ENCODE measurements at places on chromosomes 16 and 17.

DNA sequence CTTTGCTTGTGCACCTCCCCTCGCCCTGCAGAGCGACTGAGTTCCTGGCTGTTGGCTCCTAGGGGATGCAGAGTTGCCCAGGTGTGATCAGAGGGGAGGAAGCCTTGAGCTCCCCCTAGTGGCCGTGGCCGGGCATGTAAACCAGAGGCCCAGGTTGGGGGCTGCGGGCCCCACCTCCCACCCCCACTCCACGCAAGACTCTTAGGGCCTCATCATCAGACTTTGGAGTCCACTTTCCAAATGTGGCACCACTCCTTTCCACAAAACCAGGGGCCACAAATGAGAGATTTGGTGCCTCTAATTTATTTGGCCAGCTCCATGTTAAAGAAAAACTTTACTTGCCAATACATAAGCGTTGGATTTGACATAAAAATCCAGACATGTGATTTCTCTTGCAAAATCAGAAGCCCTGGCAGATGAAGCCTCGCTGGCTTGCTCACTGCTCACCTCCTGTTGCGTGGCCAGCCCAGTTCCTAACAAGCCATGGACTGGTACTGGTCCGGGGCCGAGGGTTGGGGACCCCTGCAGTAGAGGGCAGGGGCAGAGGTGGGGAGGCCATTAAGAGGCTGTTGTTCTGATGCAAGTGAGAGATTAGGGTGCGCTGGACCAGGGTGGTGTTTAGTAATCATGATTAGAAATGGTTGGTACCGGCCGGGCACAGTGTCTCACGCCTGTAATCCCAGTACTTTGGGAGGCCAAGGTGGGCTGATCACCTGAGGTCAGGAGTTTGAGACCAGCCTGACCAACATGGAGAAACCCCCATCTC lies 28.7 kb upstream of the GAS7 start:
- H3K4me3 ChIP-seq: no peak overlapping the region
- H3K27ac ChIP-seq: no peak overlapping the region
- no peaks in the 10 kb centered on the region for H3K36me3 ChIP-seq
- no peaks in the 10 kb centered on the region for H3K27me3 ChIP-seq
- no peaks in the 10 kb centered on the region for H3K4me1 ChIP-seq
- DNase-seq: peak; percentile 82

GRCh38 chr16:14148016-14148415 lies 76.9 kb downstream of the MRTFB start:
- H3K27ac ChIP-seq: no peak overlapping the region
- H3K4me3 ChIP-seq: no peak overlapping the region
- no peaks in the 10 kb centered on the region for H3K27me3 ChIP-seq
- DNase-seq: no peak
- no peaks in the 10 kb centered on the region for H3K4me1 ChIP-seq

GRCh38 chr17:57388131-57388725 lies 131.9 kb downstream of the MSI2 start:
- H3K4me3 ChIP-seq: no peak overlapping the region
- no peak for DNase-seq
- peaks cover 2% of the 10 kb centered on the region for H3K36me3 ChIP-seq
- H3K4me1 ChIP-seq: peaks cover 23% of the 10 kb centered on the region
- no peaks in the 10 kb centered on the region for H3K27me3 ChIP-seq

GRCh38 chr17:35191001-35191695 lies 3.0 kb downstream of the SLC35G3 start:
- no peak for DNase-seq
- no peak overlapping the region for H3K27ac ChIP-seq
- no peaks in the 10 kb centered on the region for H3K4me1 ChIP-seq
- no peak overlapping the region for H3K4me3 ChIP-seq
- H3K27me3 ChIP-seq: no peaks in the 10 kb centered on the region

DNA sequence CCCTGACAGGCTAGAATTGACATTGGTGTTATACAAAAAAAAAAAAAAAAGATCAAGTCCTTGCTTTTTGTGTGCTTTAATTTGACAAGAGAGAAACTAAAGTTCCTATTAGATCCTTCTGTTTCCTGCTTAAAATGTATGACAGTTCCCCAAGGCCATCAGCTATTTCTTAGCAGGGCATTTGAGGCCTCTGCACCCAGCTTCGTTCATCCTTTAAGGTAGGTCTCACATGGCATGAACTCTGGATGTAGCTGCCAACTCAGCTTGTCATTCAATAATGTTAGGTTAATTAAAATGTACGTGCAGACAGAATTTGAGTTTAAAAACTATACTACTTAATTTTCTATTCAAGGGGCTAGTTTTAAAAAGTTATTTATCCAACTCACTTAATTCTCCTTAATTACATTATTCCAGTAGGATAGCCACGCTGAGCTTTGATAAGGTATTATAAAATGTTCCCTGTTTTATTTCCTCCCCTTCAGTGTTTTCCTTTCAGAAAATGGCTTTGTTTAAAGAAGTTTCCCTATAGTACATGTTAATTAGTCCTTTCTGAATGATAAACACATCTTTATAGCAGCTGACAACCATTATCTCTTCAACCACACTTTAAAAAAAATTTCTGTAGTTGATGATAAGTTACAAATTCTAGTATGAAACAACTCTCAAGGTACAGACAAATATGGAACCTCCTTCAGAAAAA lies 1.2 kb upstream of the RFFL start:
- DNase-seq: no peak
- H3K27ac ChIP-seq: peak overlapping the region; percentile 93
- H3K4me3 ChIP-seq: no peak overlapping the region

DNA sequence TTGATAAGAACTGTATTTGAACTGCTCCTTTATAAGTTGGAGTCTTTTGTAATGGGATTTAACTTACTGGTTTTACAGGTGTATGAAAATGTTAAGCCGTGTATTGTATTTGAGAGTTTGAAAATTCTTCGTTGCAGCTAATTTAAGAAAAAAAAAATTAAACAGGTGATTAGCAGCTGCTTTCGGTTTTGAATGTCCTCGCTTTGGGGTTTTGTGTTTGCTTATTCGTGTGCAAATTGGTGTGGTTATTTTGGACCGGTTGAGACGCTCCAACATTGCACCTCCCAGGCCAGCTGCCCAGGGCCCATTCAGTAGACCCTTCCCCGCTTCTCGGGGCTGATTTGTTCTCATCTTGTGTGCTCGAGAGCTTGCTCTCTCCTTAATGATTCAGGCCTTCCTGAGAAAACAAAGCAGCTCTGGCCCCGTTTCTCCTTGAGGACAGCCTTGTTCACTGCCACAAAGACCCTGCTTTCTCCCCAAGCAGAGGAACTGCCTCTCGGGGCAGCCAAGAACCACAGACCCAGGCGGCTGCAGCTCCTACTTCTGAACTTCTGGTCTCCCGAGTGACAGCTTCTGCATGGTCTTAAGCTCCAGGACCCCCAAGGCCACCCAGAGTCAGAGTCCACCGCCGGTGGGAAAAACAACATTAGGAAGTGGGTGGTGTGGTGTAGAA lies 100.5 kb downstream of the MSI2 start:
- H3K4me3 ChIP-seq: no peak overlapping the region
- peak; percentile 43 for DNase-seq
- peaks cover 28% of the 10 kb centered on the region for H3K4me1 ChIP-seq
- no peaks in the 10 kb centered on the region for H3K36me3 ChIP-seq
- H3K27ac ChIP-seq: peak overlapping the region; percentile 11

- no peaks in the 10 kb centered on the region for H3K27me3 ChIP-seq
- H3K27ac ChIP-seq: 0 out of 2 replicates have a peak overlapping the region, but pooled peaks have one; percentile 18
- no peak overlapping the region for H3K4me3 ChIP-seq
- peak; percentile 24 for DNase-seq
These were observed 72.2 kb downstream of the HS3ST3B1 start for GRCh38 chr17:14372905-14373613.

- H3K4me1 ChIP-seq: no peaks in the 10 kb centered on the region
- no peak overlapping the region for H3K27ac ChIP-seq
- no peak overlapping the region for H3K4me3 ChIP-seq
These were observed 389.6 kb downstream of the WWOX start for GRCh38 chr16:78489072-78489471.

GRCh38 chr17:65537845-65538674 lies 23.4 kb downstream of the AXIN2 start:
- DNase-seq: no peak
- no peak overlapping the region for H3K27ac ChIP-seq
- H3K4me1 ChIP-seq: peaks cover 22% of the 10 kb centered on the region

DNA sequence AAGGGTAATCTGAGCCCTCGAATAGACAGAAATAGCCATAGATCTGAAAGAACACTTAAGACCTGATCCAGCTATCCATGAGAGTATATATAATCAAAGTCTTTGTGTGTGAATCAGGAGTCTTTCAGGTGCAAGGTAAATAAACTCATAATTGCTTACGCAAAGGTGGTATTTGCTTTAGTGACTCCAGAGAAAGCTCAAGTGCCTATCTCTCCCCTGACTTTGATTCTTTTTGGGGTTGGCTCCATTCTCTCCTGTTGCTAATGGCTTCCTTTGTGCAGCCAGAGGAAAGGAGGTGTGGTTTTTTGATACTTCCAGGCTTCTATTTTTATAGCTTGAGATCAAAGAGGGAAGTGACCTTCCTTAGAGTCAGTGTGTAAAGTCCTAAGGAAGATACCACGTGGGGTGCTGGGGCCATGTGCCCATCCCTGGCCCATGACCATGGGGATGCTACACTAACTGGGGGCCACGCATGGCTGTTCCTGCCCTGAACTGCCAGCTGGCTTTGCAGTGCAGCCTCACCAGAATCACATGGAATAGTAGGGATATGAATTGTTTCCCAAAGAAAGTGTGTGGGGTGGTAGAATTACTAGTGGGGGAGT lies 45.8 kb downstream of the TENT4B start:
- no peak overlapping the region for H3K4me3 ChIP-seq
- H3K27ac ChIP-seq: no peak overlapping the region
- H3K4me1 ChIP-seq: no peaks in the 10 kb centered on the region
- H3K36me3 ChIP-seq: no peaks in the 10 kb centered on the region

DNA sequence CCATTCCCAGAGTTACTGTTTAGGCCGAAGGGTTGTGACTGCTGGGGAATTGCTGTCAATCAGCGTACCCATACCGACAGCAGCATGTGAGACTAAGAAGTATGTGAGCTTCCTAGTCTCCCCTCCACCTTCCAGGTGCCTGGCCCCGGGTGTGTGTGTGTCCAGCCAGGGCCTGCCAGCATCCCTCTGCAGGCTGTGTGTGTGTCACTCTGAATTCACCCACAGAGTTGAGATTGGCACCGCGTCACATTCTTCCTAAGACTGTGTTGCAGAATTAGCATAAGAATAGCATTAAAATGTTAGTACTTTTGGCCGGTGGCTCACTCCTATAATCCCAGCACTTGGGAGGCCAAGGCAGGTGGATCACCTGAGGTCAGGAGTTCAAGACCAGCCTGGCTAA lies 31.8 kb downstream of the PRMT7 start:
- H3K27ac ChIP-seq: peak overlapping the region; percentile 59
- H3K4me1 ChIP-seq: no peaks in the 10 kb centered on the region
- H3K4me3 ChIP-seq: no peak overlapping the region
- DNase-seq: peak; percentile 29

- peaks cover 10% of the 10 kb centered on the region for H3K4me1 ChIP-seq
- DNase-seq: peak; percentile 34
- peaks cover 12% of the 10 kb centered on the region for H3K27me3 ChIP-seq
- no peak overlapping the region for H3K27ac ChIP-seq
- H3K36me3 ChIP-seq: no peaks in the 10 kb centered on the region
- no peak overlapping the region for H3K4me3 ChIP-seq
These were observed 4.5 kb downstream of the BCL6B start for GRCh38 chr17:7027335-7027734.

DNA sequence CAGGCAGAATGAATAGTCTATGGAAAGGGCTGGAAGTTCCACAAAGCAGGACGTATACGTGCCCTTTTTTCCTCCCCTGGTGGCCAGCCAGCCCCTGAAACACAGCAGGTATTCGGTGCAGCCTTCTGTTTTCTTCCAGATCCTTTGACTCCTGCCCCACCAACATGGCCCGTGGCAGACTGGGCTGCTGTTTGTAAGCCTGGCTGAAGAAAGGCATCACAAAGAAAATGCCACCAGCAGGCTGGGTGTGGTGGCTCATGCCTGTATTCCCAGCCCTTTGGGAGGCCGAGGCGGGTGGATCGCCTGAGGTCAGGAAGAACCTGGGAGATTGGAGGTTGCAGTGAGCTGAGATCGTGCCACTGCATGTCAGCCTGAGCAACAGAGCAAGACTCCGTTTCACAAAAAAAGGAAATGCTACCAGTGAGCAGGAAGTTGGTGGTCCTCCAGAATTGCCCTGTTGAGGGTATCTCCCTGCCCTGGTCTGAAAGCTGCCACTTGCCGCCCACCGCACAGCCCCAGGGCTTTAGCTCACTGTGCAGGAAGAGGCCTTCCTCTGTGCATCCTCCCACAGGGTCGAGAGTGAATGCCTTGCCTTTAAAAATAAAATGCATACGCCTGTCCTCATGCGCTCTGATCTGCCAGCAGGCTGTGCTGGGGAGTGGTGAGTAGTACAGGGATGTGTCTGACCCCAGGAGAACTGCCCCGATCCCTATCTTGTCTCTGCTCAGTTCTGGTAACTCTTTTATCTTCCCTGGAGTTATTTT lies 587.7 kb downstream of the MAF start:
- no peaks in the 10 kb centered on the region for H3K4me1 ChIP-seq
- H3K36me3 ChIP-seq: no peaks in the 10 kb centered on the region
- no peak overlapping the region for H3K4me3 ChIP-seq
- no peak for DNase-seq
- no peak overlapping the region for H3K27ac ChIP-seq
- no peaks in the 10 kb centered on the region for H3K27me3 ChIP-seq

DNA sequence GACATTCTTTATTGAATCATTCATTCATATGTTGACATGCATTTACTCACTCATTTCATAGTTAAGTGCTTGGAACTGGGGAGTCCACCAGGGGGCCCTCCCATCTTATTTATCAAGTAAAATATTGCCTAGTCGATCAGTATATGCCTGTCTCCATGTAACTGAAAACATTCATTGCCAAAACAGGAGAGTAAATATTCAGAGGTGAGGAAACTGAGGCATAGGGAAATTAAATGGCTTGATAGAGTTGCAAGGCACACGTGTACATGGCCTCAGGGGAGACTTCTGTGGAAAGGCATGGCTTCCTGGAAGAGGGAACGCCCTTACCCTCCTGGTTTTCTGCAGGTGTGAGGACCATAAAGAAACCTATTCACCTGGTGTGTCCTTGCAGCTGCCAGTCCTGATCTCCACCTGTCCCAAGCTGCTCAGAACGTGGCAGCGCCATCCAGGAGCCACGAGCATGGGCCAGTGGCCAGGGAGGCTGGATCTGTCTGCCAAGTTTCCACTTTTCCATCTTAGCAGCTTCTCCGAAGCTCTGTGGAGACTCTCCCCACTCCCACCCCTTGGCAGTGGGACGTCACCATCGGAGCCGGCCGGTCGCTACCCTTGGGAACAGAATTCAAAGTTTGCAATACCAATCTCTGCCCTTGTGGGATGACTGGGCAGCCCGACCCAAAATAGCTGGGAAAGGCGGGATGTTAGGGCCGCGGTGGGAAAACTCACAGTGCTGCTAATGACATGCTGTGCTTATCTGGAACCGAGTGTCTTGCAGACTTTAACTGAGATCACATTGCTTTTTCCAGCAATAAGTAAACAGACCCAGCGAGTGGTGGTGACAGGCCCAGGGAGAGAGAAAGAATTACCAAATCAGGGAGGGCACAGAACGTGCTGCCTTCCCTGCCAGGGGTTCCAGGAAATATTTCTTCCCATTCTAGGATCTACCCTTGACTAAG lies 4.1 kb upstream of the C1QTNF1 start:
- H3K36me3 ChIP-seq: no peaks in the 10 kb centered on the region
- DNase-seq: peak; percentile 63
- H3K4me3 ChIP-seq: no peak overlapping the region

- H3K27me3 ChIP-seq: peaks cover 51% of the 10 kb centered on the region
- no peak overlapping the region for H3K27ac ChIP-seq
- no peaks in the 10 kb centered on the region for H3K4me1 ChIP-seq
- H3K4me3 ChIP-seq: peak overlapping the region; percentile 59
- H3K36me3 ChIP-seq: no peaks in the 10 kb centered on the region
These were observed 482 bp upstream of the SLC16A3 start for GRCh38 chr17:82228278-82228841.

Data from GM23338 (cell line).